Effector memory CD8-positive, alpha-beta T cell (primary cell): ENCODE measurements at places on chromosomes 3 and 15.

DNA sequence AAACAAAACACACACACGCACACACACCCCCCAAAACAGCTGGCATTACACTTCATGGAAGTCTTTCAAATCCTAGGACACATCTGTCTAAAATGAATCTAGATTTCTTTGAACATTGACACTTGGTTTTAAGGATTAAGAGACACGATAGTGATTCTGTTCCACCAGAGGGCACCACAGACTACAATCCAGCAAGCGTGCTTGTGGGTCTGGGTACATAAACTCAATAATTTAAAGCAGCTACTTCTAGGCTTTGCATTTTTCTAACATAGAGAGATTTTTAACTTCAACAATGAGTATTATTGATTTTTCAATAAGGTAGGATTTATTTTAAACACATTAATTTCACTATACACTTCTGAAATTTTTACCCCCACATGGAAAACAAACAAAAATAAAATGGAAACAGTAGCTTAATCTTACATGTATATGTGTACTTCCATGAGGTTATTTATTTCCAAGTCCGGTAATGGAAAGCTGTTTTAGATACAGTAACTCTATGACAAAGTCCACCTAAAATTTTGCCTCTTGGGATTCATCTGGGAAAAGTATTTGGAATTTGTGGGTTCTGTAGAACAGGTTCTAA, 564.0 kb upstream of the TGFBR2 start:
- H3K4me3 ChIP-seq = no peak overlapping the region
- H3K36me3 ChIP-seq = no peaks in the 10 kb centered on the region
- DNase-seq = peak; percentile 36
- no peak overlapping the region for H3K27ac ChIP-seq

- no peak for DNase-seq
- H3K27me3 ChIP-seq = no peaks in the 10 kb centered on the region
- no peaks in the 10 kb centered on the region for H3K4me1 ChIP-seq
- no peaks in the 10 kb centered on the region for H3K36me3 ChIP-seq
- H3K27ac ChIP-seq = no peak overlapping the region
- no peak overlapping the region for H3K4me3 ChIP-seq
Observed at GRCh38 chr3:173241727-173242126, 100.7 kb upstream of the SPATA16 start.

DNA sequence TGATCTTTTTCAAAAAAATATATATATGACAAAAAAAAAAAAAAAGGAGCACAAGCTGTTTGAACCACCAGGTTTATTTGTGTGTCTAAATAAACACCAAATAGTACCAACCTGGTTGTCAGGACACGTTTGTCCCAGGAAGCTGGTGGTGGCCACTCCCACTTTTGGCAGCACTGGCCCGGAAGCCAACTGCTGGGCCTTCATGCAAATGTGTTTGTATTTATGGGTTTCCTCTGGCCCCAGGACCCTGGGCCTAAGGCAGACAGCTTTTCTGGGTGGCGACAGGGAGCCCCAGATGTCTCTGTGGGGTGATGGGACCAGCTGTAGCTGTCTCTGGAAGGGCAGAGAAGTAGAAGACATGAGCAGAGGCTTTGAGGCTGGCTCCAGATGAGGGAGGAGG, 31.6 kb downstream of the PRKCD start:
- H3K36me3 ChIP-seq = peaks cover 52% of the 10 kb centered on the region
- no peaks in the 10 kb centered on the region for H3K27me3 ChIP-seq
- peak overlapping the region; percentile 3 for H3K4me3 ChIP-seq
- H3K4me1 ChIP-seq = peaks cover 12% of the 10 kb centered on the region
- peak overlapping the region; percentile 81 for H3K27ac ChIP-seq

GRCh38 chr3:73516631-73517030, 108.1 kb downstream of the PDZRN3 start:
- H3K4me1 ChIP-seq = no peaks in the 10 kb centered on the region
- H3K36me3 ChIP-seq = no peaks in the 10 kb centered on the region
- H3K27me3 ChIP-seq = no peaks in the 10 kb centered on the region
- no peak for DNase-seq
- H3K27ac ChIP-seq = no peak overlapping the region
- no peak overlapping the region for H3K4me3 ChIP-seq

GRCh38 chr3:107892955-107893624, 197.7 kb downstream of the CD47 start:
- H3K27ac ChIP-seq = no peak overlapping the region
- H3K4me3 ChIP-seq = no peak overlapping the region
- no peak for DNase-seq
- peaks cover 54% of the 10 kb centered on the region for H3K27me3 ChIP-seq
- no peaks in the 10 kb centered on the region for H3K36me3 ChIP-seq

- H3K4me1 ChIP-seq = no peaks in the 10 kb centered on the region
- no peak for DNase-seq
- no peak overlapping the region for H3K4me3 ChIP-seq
- H3K27ac ChIP-seq = no peak overlapping the region
- no peaks in the 10 kb centered on the region for H3K36me3 ChIP-seq
Observed at GRCh38 chr15:87167055-87167454, 1087.4 kb downstream of the AGBL1 start.

GRCh38 chr15:62262305-62262941, 97.3 kb upstream of the C2CD4B start:
- DNase-seq = no peak
- peaks cover 10% of the 10 kb centered on the region for H3K27me3 ChIP-seq
- H3K4me3 ChIP-seq = no peak overlapping the region

GRCh38 chr3:21766002-21766401, 15.0 kb upstream of the ZNF385D start:
- no peaks in the 10 kb centered on the region for H3K4me1 ChIP-seq
- H3K4me3 ChIP-seq = no peak overlapping the region
- no peaks in the 10 kb centered on the region for H3K27me3 ChIP-seq
- no peak overlapping the region for H3K27ac ChIP-seq
- no peaks in the 10 kb centered on the region for H3K36me3 ChIP-seq
- no peak for DNase-seq

DNA sequence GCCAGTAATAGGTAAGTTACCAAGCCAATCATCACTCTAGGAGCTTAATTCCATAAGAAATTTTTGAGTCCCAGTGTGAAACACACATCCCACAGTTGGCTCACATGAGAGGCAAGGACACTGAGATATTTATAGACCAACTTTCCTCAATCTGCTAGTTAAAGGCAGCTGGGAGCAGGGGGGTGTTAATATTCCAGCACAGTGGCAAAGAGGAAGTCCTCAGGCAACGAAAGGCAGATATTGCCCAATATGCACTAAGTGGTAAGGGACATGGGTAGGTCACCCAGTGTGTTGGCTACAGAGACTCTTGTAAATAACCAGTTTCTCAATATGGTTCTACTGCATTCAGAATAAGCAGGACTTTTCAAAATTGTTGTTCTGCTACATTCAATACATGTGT, 61.0 kb downstream of the TOP2B start:
- H3K4me3 ChIP-seq = no peak overlapping the region
- no peaks in the 10 kb centered on the region for H3K27me3 ChIP-seq
- no peak for DNase-seq
- no peaks in the 10 kb centered on the region for H3K4me1 ChIP-seq
- H3K36me3 ChIP-seq = peaks cover 83% of the 10 kb centered on the region

- H3K27ac ChIP-seq = peak overlapping the region; percentile 31
- no peaks in the 10 kb centered on the region for H3K4me1 ChIP-seq
- DNase-seq = no peak
- H3K36me3 ChIP-seq = no peaks in the 10 kb centered on the region
- H3K4me3 ChIP-seq = no peak overlapping the region
Observed at GRCh38 chr3:65960087-65960486, 78.6 kb downstream of the MAGI1 start.

DNA sequence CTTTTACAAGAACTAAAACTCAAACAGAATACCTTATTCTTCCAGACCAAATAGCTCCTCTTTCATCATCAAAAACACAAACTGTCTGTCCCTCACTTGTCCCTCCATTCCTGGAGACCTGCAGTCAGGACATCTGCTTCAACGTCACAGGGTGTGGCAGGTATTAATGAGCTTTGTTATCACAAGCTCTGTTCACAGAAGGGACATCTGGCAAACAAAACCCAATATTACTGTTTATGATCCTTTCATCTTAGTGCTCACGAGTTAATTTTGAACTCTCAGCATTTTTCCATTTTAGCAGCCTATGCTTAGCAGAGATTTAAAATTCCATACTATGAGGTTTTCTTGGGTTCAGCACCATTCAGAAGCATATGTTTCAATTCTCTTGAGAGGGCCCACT, 32.9 kb downstream of the AP3S2 start:
- no peak for DNase-seq
- H3K27ac ChIP-seq = no peak overlapping the region
- no peak overlapping the region for H3K4me3 ChIP-seq
- peaks cover 28% of the 10 kb centered on the region for H3K36me3 ChIP-seq
- no peaks in the 10 kb centered on the region for H3K27me3 ChIP-seq

DNA sequence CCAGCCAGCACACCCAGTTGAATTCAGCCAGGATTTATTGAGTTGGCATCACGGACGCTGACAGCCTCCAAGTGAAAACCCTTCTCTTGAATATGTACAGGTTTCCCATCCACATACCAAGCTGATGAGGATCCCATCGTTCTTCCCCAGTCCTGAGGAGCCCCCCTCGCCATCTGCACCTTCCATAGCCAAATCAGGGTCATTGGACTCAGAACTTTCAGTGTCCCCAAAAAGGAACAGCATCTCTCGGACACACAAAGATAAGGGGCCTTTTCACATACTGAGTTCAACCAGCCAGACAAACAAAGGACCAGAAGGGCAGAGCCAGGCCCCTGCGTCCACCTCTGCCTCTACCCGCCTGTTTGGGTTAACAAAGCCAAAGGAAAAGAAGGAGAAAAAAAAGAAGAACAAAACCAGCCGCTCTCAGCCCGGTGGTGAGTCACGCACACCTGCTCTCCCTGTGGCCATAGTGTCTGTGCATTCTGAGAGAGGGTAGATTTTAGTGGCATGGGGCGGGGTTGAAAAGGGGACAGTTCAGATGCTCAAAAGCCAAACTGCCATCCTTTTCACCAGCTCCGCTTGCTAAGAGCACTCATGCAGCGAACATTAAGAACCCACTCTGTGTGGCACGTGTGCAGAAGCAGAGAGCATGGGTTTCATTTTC, 51.2 kb downstream of the KLHL25 start:
- no peaks in the 10 kb centered on the region for H3K27me3 ChIP-seq
- peaks cover 4% of the 10 kb centered on the region for H3K4me1 ChIP-seq
- DNase-seq = no peak
- H3K27ac ChIP-seq = no peak overlapping the region
- peaks cover 94% of the 10 kb centered on the region for H3K36me3 ChIP-seq

GRCh38 chr3:70870576-70870975, 558.1 kb upstream of the MDFIC2 start:
- no peak overlapping the region for H3K27ac ChIP-seq
- peaks cover 16% of the 10 kb centered on the region for H3K27me3 ChIP-seq
- H3K4me3 ChIP-seq = no peak overlapping the region
- no peak for DNase-seq

GRCh38 chr3:30749230-30749629, 142.8 kb downstream of the TGFBR2 start:
- H3K4me3 ChIP-seq = no peak overlapping the region
- DNase-seq = no peak
- H3K4me1 ChIP-seq = peaks cover 2% of the 10 kb centered on the region
- H3K27ac ChIP-seq = no peak overlapping the region
- no peaks in the 10 kb centered on the region for H3K36me3 ChIP-seq

GRCh38 chr3:55601366-55602080, 114.4 kb upstream of the WNT5A start:
- H3K27ac ChIP-seq = no peak overlapping the region
- no peak for DNase-seq
- H3K27me3 ChIP-seq = no peaks in the 10 kb centered on the region
- no peaks in the 10 kb centered on the region for H3K4me1 ChIP-seq

- no peak overlapping the region for H3K4me3 ChIP-seq
- no peaks in the 10 kb centered on the region for H3K4me1 ChIP-seq
- no peak overlapping the region for H3K27ac ChIP-seq
Observed at GRCh38 chr15:31857194-31857593, 173.1 kb upstream of the CHRNA7 start.

DNA sequence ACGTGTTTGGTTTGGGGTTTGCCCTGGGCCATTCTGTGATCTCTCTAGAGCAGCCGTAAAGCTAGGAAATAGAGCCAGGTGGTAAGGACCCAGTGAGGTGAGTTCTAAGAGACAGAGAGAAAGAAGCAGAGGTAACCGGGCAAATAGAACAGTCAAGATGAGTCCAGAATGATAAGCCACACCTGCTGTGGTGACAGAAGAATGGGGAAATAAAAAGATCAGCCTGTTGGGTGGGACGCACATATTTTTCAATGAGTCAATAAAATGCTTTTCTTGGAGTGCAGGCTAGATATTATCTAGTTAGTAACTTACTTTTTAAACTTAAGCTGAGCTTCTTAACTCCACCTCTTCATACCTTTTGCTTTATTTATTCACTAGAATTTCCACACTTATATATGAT, 135.0 kb downstream of the NFKBIZ start:
- no peak overlapping the region for H3K27ac ChIP-seq
- no peak for DNase-seq
- H3K4me3 ChIP-seq = no peak overlapping the region
- peaks cover 14% of the 10 kb centered on the region for H3K27me3 ChIP-seq

DNA sequence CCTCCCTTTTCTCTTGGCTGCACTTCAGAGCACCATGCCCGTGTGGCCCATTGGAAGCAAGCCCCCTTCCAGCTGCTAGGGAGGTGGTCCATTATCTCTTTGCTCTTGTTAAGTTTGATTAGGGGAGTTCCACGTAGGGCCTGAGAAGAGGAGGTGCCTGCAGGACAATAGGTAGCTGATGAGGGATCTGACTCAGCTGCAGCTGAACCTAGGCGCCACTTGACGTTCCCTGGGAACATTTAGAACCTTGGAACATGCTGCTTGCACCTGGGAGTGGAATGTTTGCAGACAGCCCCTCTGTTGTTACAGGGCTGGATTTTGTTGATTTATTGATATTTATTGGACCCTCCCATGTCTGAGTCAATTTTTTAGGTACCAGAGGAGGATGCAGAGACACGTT, 4.7 kb downstream of the SMAD3 start:
- H3K27ac ChIP-seq = peak overlapping the region; percentile 95
- peaks cover 60% of the 10 kb centered on the region for H3K4me1 ChIP-seq
- peaks cover 37% of the 10 kb centered on the region for H3K36me3 ChIP-seq

DNA sequence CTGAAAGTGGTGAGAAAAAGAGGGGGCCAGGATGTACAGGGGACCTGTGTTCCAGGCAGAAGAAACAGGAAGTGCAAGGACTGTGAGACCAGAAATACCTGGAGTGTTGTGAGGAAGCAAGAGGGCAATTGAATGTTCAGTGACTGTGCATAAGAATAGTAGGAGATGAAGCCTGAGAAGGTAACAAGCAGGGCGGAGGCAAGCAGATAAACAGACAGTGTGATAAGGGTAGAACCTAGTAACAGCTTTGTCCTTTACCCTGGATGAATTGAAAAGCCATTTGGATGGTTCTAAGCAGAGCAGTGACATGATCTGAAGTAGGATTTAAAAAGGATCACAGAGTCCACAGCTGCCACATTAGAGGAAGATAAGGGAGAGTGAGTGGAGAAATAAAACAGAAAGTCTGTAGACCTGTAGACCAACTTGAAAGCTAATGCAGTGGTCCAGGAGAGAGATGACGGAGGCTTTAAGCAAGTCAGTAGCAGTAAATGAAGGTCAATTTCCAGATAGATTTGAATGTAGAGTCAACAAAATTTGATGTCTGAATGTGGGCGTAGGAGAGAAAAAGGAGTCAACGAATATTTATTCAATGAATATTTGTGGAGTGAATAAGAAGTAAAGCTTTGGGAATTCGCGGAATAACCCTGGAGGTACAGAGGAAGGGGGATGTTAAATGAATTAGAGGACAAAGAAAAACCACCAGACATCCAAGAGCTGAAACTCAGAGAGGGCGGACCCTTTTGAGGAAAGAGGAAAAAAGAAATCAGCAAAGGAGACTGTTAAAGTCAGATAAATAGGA, 4.2 kb upstream of the PLOD2 start:
- peaks cover 2% of the 10 kb centered on the region for H3K4me1 ChIP-seq
- H3K4me3 ChIP-seq = no peak overlapping the region
- no peaks in the 10 kb centered on the region for H3K36me3 ChIP-seq
- no peak for DNase-seq

GRCh38 chr3:30222441-30222840, 384.0 kb upstream of the TGFBR2 start:
- H3K27me3 ChIP-seq = peaks cover 11% of the 10 kb centered on the region
- H3K4me1 ChIP-seq = no peaks in the 10 kb centered on the region
- no peak overlapping the region for H3K27ac ChIP-seq
- H3K4me3 ChIP-seq = no peak overlapping the region
